ENCODE measurements at places on chromosomes 5 and 9.

GRCh38 chr5:88279584-88279983 lies 10.9 kb upstream of the TMEM161B start:
- DNase-seq, result no peak

GRCh38 chr9:33380390-33381094 lies 21.8 kb downstream of the AQP7 start:
- no peak for DNase-seq

- no peak for DNase-seq
These were observed 15.1 kb downstream of the BBLN start for GRCh38 chr9:128175102-128175563.

DNA sequence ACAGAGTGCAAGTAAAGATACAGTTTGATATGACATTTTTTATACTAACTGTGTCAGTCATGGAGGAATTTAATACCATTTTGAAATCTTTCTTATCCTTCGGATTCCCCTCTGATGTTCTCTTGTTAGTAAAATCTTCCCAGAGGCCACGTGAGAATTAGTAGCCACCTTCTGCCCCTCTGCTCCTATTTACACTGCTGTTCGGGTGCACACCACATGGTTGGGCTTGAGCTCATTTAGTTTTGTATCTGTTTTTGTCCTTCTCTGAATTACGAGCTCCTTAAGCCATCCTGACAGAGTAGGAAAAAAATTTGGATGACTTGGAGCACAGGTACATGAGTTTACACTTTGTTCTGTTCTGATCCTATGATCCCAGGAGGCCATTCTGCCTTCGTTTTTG lies 109.7 kb downstream of the SV2C start:
- no peak for DNase-seq

- no peak for DNase-seq
These were observed 1108.3 kb upstream of the DMAC1 start for GRCh38 chr9:8907868-8908267.

All from myocyte (in vitro differentiated cells).